ENCODE measurements at places on chromosomes 4 and X.

DNA sequence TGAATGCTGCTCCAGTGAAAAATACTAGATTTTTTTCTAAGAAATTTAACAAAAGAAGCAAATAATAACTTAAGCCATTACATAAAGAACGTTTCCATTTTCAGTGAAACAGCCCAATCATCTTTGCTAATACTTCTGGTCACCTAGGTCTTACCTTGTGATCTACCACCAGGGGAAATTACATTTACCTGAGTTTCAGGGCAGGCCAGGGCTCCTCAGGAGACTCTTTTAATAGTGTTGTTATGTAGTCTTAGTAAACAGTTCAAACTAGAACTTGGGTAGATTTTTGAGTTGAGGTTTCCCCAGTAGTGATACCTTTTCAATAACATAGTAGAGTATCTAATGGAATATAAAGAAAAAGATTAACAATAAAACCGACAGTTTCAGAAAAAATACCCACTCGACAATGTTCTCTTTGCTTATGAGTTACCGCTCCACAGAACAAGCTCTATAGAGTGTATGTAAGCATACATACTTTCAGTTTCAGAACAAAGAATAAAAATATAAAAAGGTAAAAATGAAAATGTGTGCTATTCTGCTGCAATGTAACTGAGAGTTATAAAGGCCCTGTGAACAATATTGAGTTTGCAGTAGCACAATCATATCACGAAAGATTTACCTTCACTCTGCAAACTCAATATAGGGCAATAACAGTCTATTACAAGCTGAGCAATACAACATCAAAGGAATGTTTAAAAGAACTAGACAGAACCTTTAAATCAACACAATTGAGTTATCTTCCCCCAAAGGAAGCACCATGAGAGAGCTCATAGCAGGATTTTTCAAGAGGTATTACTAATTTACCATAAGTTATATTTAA lies 165.8 kb downstream of the ATOH1 start:
- DNase-seq, result no peak

DNA sequence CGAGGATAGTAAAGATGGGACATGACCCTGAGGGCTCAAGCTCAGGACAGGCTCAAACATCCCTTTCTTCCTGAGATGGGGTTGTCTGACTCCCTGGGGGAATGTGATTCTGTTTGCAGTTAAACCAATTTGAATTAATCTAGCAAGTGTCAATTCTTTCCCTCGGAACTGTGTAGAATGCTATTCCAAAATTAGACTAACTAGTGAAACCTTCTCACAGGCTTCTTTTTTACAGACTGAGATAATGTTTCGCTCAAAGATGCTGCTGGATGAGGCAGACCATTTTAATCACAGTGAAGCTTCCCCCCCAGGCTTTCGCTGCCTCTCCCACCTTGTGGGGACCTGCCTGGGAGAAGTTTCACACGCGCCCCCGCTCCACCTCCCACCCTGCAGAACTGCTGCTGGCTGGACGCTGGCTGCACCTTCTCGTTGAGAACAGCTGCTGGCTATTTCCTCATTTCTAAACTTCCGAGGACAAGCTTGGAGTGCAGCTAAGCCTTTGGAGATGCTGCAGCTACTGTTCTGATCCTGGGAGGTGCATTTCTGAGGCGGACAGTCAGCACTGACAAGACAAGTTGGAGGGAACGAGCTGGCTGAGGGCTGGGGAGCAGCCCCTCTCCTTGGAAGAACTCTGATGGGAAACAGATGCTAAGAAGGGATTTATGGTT lies 297.8 kb downstream of the RAPGEF2 start:
- DNase-seq, result no peak

GRCh38 chrX:88908056-88908455 lies 161.0 kb downstream of the CPXCR1 start:
- DNase-seq, result no peak

- no peak for DNase-seq
Observed at GRCh38 chr4:36399762-36400353, 118.4 kb downstream of the DTHD1 start.

GRCh38 chr4:11426731-11427120 lies 2.0 kb downstream of the HS3ST1 start:
- DNase-seq, result no peak

DNA sequence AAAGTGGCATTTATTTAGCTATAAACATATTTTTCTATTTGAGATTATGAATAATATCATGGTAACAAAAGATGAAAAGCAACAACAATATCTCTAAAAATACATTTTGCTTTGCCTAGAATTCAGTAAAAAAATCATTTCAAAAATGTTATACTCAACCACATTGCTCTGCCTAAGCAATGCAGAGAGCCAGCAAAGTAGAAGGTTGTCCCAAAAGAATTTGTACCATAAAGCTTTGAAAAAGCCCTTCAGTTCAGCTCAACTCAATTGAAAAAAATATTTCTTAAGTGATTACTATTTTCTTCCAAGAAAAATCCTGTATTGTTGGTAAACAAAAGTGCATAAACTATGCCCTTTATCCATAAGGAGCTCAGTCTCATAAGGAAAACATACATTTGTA lies 301.2 kb upstream of the ARSJ start:
- no peak for DNase-seq

DNA sequence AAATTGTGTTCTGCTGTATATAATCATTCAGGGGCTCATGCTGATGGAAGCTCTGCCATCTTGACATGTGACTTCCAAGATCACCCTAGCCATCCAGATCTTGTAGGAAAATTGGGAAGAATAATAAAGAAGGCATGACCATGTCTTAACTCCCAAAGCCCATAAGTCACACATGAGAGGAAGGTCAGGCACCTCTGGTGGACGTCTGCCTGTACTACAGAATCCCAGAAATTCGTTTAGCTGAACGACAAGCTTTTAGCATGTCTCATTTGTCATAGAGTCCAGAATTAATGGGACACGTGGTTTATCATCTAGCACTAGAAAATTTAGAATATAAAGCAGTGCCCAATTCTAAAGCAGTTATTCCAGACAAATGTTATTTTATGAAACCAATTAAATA lies 212.7 kb downstream of the CENPC start:
- no peak for DNase-seq

DNA sequence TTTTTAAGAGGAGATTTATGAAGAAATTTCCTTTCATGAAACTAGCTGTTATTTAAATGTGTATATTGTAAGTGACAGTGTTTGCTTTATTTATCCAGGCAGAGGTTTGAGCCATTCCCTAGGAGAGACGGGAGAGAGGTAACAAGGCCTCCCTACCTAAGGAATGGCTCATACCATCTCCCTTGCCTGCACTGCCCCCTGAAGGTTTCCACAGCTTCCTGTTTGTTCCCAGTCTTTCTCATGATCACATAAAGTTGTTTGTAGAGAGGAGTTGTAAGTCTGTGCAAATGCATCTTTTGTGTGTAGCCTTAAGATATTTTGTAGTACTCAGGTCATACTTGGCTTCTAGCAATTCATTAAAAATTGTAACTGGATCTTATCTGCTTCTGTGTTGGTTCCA lies 1504.5 kb upstream of the PCDH10 start:
- no peak for DNase-seq
